Renal pelvis (tissue), 12 donors: ENCODE measurements at places on chromosomes 13 and 19.
A peak's percentile ranks its signal among the peaks of the same experiment; 100 is the strongest.

GRCh38 chr19:54875506-54875905 is 1.5 kb downstream of the FCAR start:
- no peak for DNase-seq

DNA sequence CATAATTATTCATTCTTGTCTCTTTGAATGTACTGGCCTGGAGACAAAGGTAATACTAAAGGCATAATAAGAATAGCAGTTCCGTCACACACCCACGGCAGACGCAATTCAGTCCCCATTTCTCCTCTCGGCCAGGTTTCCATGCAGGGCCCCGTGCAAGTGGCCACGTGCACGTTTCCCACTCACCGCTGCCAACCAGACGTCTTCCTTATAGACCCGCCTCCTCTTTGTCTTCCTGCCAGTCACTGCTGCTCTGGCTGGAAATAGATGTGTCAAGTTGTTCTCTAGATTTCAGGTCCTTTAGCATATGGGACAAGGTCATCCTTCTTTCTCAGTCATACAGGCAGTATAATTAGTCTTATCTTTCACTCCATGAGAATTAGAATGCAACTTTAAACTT is 204.3 kb downstream of the SUCLA2 start:
- no peak for DNase-seq

DNA sequence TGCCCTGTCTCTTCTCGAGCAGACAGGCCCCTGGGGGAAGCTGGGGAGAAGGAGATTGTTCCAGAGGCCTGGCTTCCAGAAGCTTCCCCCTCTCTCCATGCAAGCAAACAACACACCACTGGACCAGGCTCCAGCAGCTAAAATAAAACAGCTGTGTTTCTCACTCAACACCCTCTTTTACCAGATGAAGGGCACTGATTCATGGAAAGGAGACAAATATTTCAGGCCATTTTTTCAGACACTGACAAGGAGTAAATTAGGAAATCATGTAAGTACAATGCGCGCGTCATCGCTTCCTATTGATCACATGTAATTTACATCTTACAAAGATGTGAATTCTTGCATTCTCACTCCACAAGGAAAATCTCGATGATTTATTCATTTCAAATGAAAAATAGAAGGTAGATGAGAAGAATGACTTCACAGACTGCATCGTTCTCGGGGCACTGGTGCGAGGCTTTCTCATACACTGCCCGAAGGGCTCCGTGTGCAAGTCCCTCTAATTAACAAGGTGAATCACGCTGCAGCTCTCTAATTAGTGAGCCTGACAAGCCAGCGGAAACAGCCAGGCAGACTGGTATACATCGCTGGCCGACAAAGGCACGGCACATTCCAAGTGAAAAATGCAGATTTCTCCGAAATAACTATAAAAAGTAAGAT is 153.6 kb downstream of the KCTD15 start:
- no peak for DNase-seq

DNA sequence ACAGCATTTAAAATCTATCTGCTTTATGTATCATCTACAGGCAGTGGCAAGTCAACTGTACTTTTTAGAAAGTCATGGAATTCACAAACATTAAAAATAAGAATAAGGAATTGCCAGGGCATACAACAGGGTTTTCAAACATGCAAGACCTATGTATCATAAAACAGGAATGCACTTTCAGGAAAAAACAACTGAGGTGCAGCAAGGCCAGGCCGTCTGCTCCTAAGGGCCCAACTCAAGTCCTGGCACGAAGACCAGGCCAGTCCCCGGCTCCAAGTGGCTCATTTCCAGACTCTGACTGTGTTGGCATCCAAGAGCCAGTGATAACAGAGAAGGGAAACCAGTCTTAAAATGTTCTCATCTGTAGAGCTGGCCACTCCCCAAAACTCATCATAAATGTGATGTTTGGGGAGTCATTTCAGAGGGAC is 7.1 kb downstream of the RFX2 start:
- DNase-seq, result no peak

DNA sequence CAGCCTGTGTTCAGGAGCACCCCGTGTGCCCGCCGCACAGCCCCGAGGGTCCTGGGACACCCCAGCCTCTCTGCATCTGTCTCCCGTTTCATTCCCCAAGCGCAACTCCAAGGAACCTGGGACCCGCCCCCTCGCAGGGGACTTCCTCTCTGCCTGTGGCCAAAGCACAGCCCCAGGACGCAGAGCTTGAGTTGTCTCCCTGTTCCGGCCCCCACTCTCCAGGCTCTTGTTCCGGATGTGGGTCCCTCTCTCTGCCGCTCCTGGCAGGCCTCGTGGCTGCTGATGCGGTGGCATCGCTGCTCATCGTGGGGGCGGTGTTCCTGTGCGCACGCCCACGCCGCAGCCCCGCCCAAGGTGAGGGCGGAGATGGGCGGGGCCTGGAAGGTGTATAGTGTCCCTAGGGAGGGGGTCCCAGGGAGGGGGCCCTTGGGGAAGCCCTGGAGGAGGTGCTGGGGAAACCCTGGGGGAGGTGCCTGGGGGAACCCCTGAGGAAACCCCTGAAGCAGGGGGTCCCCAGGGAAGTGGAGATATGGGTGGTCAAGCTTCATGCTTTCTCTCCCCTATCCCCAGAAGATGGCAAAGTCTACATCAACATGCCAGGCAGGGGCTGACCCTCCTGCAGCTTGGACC is 1.3 kb downstream of the HCST start:
- peak; percentile 62 for DNase-seq

GRCh38 chr13:114281351-114282040 is at the start of gene UPF3A:
Gene UPF3A (plus strand): TSS chr13:114281601. CDS start chr13:114281640, 39 bp downstream.
- peak; percentile 93 for DNase-seq

DNA sequence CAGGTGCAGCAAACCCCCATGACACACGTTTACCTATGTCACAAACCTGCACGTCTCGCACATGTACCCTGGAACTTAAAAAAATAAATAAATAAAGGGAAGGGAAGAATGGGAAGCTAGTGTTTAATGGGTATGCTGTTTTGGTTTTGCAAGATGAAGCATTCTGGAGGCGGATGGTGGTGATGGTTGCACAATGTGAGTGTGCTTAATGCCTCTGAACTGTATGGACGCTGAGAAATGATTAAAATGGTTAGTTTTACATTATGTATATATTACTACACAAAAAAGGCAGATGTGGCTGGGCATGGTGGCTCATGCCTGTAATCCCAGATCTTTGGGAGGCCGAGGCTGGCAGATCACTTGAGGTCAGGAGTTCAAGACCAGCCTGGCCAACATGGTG is 17.8 kb downstream of the NFILZ start:
- no peak for DNase-seq

DNA sequence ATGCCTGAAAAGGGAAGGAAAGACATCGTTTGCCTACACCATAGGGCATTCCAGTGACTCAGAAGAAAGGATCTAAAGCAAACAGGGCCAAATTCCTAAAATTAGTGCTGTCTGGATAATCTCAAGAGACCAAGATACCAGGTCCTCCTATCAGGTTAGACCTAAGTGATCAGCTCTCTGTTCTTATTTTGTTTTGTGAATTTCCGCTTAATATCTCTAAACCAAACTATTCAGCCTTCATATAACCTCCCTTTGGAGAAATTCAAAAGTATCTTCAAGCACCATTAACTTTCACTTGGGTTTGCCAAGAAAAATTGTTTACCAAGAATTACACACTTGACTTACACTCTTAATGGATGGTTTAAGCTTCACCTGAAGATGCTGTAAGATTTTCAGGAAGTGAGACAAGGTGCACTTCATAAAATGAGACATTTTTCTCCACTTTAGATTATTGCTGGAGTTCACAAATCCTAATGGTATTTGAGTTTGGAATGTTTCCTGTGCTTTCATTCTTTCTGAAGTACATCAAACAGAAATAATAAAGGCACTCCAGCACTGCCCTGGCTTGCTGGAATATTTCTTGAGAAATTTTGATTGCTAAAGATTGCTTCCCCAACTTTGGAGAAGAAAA is 376.1 kb downstream of the LMO7 start:
- peak; percentile 19 for DNase-seq

GRCh38 chr13:84630476-84630875 is 748.2 kb upstream of the SLITRK1 start:
- no peak for DNase-seq

- no peak for DNase-seq
These were observed 19.5 kb downstream of the FAM124A start for GRCh38 chr13:51241720-51242119.

DNA sequence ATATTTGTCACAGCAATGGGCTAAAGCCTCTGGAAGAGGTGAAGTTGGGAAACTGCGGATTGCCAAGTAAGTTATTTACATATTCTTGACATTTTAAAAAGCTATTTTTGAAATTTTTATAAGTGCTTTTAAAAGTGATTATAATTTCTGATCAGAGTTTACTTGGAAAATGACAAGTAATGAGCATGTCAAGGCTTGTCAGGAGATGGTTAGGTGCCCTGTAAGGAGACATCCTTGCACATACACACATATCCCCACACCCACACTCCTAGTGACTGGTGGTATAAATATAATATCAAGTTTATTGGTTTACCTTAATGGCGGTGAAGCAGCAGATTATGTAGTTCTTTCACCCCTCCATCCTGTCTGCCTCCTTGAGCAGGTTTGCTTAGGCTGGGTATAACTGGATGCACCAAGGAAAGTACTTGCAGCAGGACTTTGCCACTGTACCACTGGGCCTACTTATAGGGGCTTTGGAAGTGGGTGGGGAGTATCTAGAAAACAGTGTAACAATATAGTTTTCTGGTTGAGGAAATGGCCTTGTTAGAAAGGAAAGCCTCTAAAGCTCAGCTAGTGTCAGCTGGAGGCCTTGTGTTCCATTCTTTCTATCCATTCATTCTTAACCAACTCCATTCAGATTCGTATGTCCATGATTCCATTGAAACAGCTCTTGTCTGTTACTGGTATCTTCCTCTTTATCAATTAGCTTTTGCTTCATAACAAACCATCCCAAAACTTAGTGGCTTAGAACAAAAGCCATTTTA is 16.6 kb downstream of the GTF2F2 start:
- no peak for DNase-seq

GRCh38 chr19:48398375-48399235 is 5.1 kb downstream of the GRIN2D start:
- DNase-seq, result peak; percentile 62

- peak; percentile 70 for DNase-seq
These were observed 9.4 kb upstream of the CEACAM16 start for GRCh38 chr19:44689290-44690130.

DNA sequence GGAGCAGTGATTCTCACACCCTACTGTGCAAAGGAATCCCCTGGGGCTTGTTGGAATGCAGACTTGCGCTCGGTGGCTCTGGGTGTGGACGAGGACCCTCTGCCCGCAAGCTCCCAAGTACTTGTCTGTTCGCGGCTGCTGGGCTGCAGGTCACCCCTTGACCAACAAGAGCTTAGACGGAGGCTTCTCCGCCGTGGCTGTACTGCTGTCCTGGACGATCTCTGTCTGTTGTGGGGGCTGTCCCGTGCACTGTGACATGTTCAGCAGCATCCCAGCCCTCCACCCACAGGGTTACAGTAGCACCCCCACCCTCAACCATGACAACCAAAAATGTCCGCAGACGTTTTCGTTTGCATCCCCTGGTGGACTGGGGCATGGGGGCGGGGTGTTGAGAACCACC is 22.9 kb upstream of the SLC15A1 start:
- DNase-seq, result no peak

GRCh38 chr19:45121827-45122345 is 28.9 kb downstream of the PPP1R37 start:
- no peak for DNase-seq

GRCh38 chr13:30481241-30481760 is 15.6 kb upstream of the HMGB1 start:
- DNase-seq, result no peak

DNA sequence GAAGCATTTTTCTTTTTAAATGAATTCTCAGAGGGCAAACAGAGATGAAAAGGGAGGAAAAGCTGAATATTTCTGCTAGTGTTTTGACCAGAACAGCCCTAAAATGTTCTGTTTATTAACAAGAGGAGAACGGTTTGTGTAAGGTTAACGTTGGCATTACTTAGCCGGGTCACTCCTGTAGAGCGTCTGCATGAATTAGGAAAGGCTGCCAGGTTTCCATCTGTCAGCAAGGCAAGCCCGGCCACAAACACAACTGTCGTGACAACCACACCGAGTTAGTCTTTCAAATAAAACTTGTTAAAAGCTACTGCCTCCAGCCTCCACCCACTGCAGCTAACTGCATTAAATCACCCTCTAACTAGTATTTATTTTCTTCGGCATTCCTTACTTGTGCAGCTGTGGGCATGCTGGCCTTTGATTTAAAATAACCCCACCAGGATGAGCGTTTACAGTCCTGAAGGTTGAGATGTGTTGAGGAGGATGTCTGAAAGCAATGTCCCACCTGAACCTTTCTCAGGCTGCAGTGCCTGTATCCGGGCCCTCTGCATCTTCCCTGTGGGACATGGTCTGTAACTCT is 527.9 kb downstream of the FGF9 start:
- DNase-seq, result no peak

- no peak for DNase-seq
These were observed 548.7 kb downstream of the PCDH9 start for GRCh38 chr13:66681403-66681802.

DNA sequence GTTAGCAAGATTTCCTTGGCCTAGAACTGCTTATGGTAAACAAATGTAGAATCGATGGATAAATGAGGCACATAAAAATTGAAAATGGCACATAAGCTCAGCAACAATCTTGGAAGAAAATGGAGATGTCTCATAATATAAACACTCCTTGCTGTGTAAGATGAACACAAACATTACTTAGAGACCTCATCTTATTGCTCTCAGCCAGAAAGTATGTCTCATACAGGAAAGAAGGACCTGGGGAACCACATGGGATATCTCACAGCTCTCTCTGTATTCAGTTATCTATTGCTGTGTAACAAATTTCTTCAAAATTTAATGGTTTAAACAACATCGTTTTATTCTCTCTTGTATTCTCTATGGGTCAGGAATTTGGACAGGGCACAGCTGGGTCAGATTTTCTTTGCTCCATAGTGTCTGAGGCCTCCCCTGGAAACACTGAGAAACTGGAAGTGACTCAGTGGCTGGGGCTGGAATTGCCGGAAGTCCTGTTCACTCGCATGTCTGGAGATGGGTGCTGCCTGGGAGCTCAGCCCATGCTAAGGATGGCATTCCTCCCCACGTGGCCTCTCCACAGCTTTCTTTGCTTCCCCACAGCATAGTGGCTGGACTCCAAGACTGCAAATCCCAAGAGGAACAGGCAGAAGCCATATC is 105.1 kb downstream of the NUFIP1 start:
- no peak for DNase-seq
